CD4-positive, alpha-beta memory T cell (primary cell): ENCODE measurements at places on chromosomes 6 and 20. TPM values are rescaled to one million over a fixed set of nuclear protein-coding genes. Genes with fewer than 3 reads are reported as not detected.

GRCh38 chr6:119310486-119311036 lies 39.0 kb downstream of the MAN1A1 start:
- no peak overlapping the region for H3K4me3 ChIP-seq
- H3K4me1 ChIP-seq, result peaks cover 46% of the 10 kb centered on the region
- no peak for DNase-seq

GRCh38 chr20:40565001-40565681 lies 123.9 kb downstream of the MAFB start:
- H3K4me3 ChIP-seq, result no peak overlapping the region
- H3K27ac ChIP-seq, result no peak overlapping the region
- H3K27me3 ChIP-seq, result no peaks in the 10 kb centered on the region
- no peaks in the 10 kb centered on the region for H3K4me1 ChIP-seq
- no peak for DNase-seq

DNA sequence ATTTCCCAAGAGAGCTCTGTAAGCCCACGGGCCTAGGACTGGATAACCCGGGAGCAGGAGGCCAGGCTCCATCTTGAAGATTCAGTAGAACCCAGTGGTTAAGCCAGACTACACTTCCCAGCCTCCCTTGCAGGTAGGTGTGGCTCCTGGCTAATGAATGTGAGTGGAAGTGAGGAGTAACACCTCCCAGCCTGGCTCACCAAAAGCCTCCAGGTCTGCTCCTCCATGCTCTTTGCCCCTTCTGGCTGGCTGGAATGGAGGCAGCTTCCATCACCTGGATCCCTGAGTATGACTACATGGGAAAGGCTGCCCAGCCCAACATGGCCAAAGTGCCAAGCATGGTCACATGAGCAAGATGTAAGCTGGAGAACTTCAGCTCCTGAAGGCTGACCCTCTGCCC lies 9.7 kb downstream of the LRRN4 start:
- no peak overlapping the region for H3K27ac ChIP-seq
- H3K36me3 ChIP-seq, result peaks cover 3% of the 10 kb centered on the region
- H3K27me3 ChIP-seq, result no peaks in the 10 kb centered on the region

DNA sequence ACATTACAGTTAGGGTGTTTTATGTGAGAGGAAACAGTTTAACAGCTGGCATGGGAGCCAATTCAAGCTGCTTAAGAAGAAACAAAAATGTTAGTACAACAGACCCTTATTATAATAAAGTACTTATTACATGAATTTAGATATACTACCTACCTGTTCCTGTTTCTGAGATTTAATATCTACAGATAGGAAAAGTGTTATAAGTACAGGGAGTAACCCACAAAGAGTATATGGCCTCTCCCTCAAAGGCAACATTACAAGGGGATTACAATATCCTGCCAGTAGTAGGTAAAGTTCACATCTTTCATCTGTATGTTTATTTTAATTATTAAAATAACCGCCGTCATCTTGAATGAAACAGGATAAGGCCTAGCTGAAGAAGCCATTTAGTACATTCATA lies 1.8 kb upstream of the ME1 start:
- H3K36me3 ChIP-seq, result no peaks in the 10 kb centered on the region
- DNase-seq, result no peak
- no peak overlapping the region for H3K27ac ChIP-seq
- no peaks in the 10 kb centered on the region for H3K4me1 ChIP-seq

- H3K4me1 ChIP-seq, result no peaks in the 10 kb centered on the region
- H3K27me3 ChIP-seq, result peaks cover 4% of the 10 kb centered on the region
- H3K36me3 ChIP-seq, result no peaks in the 10 kb centered on the region
These were observed 244.9 kb downstream of the DHX35 start for GRCh38 chr20:39206899-39207564.

GRCh38 chr6:158589366-158589765 lies 29.5 kb downstream of the TMEM181 start:
- H3K4me3 ChIP-seq, result no peak overlapping the region
- no peak for DNase-seq
- H3K4me1 ChIP-seq, result no peaks in the 10 kb centered on the region
- H3K27me3 ChIP-seq, result no peaks in the 10 kb centered on the region
- H3K36me3 ChIP-seq, result peaks cover 82% of the 10 kb centered on the region

DNA sequence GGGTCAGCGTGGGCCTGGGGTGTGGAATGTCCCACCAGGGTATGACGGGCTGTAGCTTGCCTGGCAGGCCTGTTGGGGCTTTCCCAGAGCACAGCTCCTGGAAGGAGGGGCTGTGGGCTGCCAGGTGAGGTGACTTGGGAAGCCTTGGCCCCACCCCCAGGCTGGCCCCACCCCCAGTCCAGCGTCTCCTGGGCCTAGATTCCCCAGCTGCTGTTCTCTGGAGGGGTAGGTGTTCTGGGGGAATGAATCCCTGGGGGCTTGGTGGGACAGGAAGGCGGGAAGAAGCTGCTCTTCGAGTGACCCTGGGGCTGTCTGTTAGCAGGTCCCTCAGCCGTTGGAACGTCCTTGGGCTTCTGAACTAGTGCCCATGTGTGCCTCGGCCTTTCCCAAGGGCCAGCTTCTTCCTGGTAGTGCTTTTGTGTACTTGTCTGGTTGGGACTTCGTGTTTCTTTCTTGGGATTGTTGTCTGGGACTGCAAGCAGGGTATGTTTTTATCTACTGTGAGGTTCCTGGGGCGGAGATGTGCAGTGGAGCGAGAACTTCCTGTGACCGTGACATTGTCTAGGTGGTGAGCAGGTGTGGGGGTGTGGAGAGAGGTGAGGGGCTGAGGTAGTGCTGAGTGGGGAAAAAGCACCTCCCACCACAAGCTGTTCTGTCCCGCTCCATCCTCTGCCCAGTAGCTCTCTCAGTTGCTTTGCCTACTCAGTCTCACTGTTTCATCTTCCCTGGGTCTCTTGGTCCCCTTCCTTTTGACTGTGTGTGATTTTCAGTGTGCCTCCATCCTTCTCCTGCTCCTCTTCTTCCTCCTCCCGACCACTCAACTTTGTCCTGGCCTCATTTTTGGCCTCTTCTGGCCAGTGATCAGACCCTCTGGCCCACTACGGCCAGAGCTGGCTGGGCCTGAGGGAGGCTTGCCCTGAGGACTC lies 1.3 kb upstream of the DDR1 start:
- H3K36me3 ChIP-seq, result no peaks in the 10 kb centered on the region
- H3K27me3 ChIP-seq, result no peaks in the 10 kb centered on the region
- peaks cover 31% of the 10 kb centered on the region for H3K4me1 ChIP-seq

GRCh38 chr20:54180931-54181330 lies 7.1 kb upstream of the CYP24A1 start:
- no peaks in the 10 kb centered on the region for H3K27me3 ChIP-seq
- H3K4me3 ChIP-seq, result no peak overlapping the region
- H3K27ac ChIP-seq, result no peak overlapping the region

PACRG gene
- not detected for total RNA-seq

GNRH2 gene
- 1.2 TPM for total RNA-seq

IGF2R gene
- total RNA-seq, result 77.5 TPM

DOK5 gene
- not detected for total RNA-seq

LY6G6C gene
- not detected for total RNA-seq
